Peyer's patch (tissue), 4 donors: ENCODE measurements at places on chromosomes 13 and 19.
A peak's percentile ranks its signal among the peaks of the same experiment; 100 is the strongest.

DNA sequence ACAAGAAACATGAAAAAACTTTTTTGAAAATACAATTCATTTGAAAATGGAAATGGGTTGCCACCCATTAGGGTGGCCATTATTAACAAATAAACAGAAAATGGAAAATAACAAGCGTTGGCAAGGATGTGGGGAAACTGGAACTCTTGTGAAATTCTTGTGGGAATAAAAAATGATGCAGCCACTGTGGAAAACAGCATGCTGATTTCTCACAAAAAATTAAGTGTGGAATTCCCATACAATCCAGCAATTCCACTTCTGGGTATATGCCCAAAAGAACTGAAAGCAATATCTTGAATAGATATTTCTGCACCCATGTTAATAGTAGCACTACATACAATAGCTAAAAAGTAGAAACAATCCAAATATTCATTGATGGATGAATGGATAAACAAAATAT, 165.2 kb downstream of the DCLK1 start:
- no peaks in the 10 kb centered on the region for H3K4me1 ChIP-seq
- DNase-seq: no peak
- no peak overlapping the region for H3K4me3 ChIP-seq
- no peak overlapping the region for H3K27ac ChIP-seq
- no peaks in the 10 kb centered on the region for H3K27me3 ChIP-seq
- H3K36me3 ChIP-seq: no peaks in the 10 kb centered on the region

GRCh38 chr13:27830010-27830409, 37.7 kb downstream of the GSX1 start:
- H3K27ac ChIP-seq: no peak overlapping the region
- H3K27me3 ChIP-seq: peaks cover under 1% of the 10 kb centered on the region
- H3K4me3 ChIP-seq: peak overlapping the region; percentile 33
- no peaks in the 10 kb centered on the region for H3K36me3 ChIP-seq
- DNase-seq: peak; percentile 50

DNA sequence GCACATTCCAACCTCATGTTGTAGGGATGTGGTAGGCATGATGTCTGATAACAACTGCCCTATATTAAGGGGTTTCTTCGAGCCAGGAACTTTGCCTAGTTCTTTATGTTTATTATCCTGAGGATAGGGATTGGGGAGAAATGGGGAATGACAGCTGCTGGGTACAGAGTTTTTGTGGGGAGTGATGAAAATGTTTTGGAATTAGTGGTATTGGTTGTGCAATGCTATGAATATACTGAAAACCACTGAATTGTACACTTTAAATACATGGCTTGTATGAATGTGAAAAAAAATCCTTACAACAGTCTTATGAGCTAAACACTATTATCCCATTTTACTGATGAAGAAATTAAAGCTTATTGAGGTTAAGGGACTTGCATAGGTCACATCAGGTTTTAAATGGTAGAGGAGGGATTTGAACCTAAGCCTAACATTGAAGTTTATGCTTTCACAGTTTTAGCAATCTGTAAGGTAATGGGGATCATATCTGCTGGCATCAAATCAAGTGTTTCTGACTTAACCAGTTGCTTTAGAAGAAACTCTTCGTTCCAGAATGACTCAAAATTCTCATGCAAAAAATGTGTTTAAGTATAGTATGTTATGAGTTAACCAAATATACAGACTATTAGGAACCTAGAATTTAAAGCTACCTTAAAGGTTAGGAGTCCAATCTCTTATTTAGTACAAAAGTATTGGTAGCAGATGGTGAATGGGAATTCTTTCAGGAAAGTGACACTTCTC, 61.4 kb downstream of the ERCC5 start:
- H3K4me3 ChIP-seq: no peak overlapping the region
- H3K4me1 ChIP-seq: no peaks in the 10 kb centered on the region
- no peak overlapping the region for H3K27ac ChIP-seq
- no peaks in the 10 kb centered on the region for H3K36me3 ChIP-seq
- no peaks in the 10 kb centered on the region for H3K27me3 ChIP-seq

GRCh38 chr13:72920097-72920496, 138.2 kb downstream of the PIBF1 start:
- no peak overlapping the region for H3K4me3 ChIP-seq
- no peaks in the 10 kb centered on the region for H3K4me1 ChIP-seq
- DNase-seq: no peak

GRCh38 chr19:514166-514663, 6.9 kb downstream of the TPGS1 start:
- H3K4me3 ChIP-seq: no peak overlapping the region
- DNase-seq: no peak
- H3K27ac ChIP-seq: no peak overlapping the region
- H3K36me3 ChIP-seq: peaks cover 6% of the 10 kb centered on the region
- H3K27me3 ChIP-seq: no peaks in the 10 kb centered on the region

DNA sequence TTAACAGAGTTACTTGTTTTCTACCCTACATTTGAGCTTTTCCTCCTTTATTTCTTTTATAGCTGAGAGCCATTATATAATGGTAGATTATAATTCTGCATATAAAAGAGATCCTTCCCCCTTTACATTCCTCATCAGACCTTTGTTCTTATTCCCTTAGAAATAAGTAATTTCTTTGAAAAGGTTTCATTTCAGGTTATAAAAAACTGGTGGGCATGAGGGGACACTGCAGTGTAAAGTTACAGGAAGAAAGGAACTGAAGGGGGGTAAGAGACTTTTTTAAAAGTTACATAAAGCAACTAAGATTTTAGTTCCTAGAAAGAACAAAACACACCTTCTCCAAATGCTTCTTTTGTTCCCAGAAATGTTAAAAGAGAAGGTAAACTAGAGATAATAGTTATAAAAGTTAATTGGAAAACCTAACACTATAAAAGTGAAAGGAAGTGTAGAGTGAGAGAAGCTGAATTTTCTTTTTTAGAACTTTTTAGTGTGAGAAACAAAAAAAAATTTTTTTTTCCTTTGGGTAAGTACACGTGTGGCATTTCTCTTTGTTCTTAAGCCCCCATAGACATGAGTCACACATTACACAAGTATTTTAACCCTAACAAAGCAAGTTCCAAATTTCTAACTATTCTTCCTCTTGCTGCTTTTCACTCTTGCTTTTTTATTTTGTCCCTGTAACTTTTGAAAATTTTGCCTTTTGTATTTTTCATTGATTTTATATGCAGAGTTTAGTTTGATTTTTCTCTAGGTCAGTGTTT, 106.4 kb upstream of the MLNR start:
- H3K4me3 ChIP-seq: no peak overlapping the region
- no peaks in the 10 kb centered on the region for H3K27me3 ChIP-seq
- H3K36me3 ChIP-seq: no peaks in the 10 kb centered on the region

DNA sequence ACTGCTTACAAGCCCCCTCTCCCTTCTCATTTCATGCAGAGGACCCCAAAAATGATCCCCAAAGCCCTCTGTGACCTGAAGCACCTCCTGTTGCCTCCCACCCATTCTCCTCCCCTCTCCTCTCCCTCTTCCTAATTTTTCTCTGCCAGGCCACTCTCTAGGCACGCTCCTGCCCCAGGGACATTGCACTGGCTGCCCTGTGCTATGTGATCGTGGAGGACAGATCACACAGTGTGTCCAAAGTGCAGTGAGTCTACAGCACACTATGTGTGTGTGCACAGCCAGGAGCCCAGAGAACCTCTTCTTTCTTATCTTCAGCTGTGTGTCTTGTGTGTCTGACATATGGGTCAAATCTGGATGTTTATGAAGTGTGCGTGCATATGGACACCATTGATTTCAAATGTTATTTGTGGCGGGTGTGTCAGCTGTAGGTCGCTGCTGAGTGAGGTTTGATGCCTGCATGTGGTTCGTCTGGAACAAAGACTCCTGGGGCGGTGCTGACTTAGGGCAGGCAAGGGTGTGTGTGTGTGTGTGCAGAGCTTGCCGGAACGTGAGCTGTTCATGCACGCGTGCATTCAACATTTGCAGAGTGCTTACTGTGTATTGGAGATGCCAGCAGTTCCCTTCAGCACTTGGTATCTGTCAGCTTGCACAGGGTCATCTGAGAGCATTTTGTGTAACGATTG, 2.1 kb upstream of the KLHL26 start:
- peaks cover 30% of the 10 kb centered on the region for H3K4me1 ChIP-seq
- no peak overlapping the region for H3K4me3 ChIP-seq
- H3K36me3 ChIP-seq: no peaks in the 10 kb centered on the region

DNA sequence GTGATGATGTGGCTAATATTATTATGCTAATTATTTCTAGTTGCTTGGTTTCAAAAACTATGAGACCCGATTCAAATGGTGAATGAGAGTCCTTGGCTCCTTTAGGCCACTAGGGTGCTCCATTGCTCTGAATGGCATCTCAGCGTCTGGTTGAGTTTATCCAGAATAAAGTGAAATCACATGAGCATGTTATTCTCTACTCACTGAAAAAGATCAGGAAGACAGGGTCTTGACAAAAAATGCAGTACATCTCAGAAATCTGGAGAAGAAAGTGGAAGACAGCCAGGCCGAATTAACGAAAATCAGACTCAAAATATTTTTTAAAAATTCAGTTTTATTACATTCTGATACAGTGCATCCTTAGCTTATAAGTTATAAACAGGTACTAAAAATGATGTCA, 516.2 kb downstream of the MYO16 start:
- H3K27ac ChIP-seq: no peak overlapping the region
- DNase-seq: no peak
- H3K4me1 ChIP-seq: no peaks in the 10 kb centered on the region
- no peaks in the 10 kb centered on the region for H3K27me3 ChIP-seq
- no peaks in the 10 kb centered on the region for H3K36me3 ChIP-seq

GRCh38 chr19:38555200-38555599, 62.6 kb downstream of the MAP4K1 start:
- no peak overlapping the region for H3K27ac ChIP-seq
- no peak for DNase-seq
- H3K4me1 ChIP-seq: no peaks in the 10 kb centered on the region
- no peaks in the 10 kb centered on the region for H3K36me3 ChIP-seq

- no peaks in the 10 kb centered on the region for H3K4me1 ChIP-seq
- H3K36me3 ChIP-seq: no peaks in the 10 kb centered on the region
- H3K27ac ChIP-seq: no peak overlapping the region
- no peaks in the 10 kb centered on the region for H3K27me3 ChIP-seq
Measured at GRCh38 chr19:10207026-10207425, 12.3 kb upstream of the DNMT1 start.

DNA sequence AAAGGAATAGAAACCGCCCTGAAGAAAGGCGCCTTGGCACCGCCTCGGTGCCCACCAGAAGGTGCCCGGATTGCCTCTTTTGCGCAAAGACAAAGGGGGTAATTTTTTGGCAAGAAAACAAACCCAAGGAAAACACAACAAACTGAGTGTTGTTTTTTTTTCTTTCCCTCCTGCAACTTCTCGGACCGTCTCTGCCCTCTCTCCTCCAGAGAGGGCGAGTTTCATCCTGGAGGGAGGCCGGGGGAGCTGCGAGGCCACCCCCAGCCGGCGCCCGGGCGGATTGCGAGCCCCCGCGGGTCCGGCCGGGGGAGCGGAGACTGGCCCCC, 2.3 kb downstream of the ZNF536 start:
- H3K4me3 ChIP-seq: peak overlapping the region; percentile 18
- no peaks in the 10 kb centered on the region for H3K4me1 ChIP-seq
- DNase-seq: no peak
- H3K36me3 ChIP-seq: no peaks in the 10 kb centered on the region
- no peak overlapping the region for H3K27ac ChIP-seq
- no peaks in the 10 kb centered on the region for H3K27me3 ChIP-seq

- H3K36me3 ChIP-seq: no peaks in the 10 kb centered on the region
- H3K4me3 ChIP-seq: no peak overlapping the region
- H3K27ac ChIP-seq: peak overlapping the region; percentile 37
- peaks cover 19% of the 10 kb centered on the region for H3K4me1 ChIP-seq
- H3K27me3 ChIP-seq: no peaks in the 10 kb centered on the region
Measured at GRCh38 chr19:5954293-5954692, 23.6 kb downstream of the RANBP3 start.

DNA sequence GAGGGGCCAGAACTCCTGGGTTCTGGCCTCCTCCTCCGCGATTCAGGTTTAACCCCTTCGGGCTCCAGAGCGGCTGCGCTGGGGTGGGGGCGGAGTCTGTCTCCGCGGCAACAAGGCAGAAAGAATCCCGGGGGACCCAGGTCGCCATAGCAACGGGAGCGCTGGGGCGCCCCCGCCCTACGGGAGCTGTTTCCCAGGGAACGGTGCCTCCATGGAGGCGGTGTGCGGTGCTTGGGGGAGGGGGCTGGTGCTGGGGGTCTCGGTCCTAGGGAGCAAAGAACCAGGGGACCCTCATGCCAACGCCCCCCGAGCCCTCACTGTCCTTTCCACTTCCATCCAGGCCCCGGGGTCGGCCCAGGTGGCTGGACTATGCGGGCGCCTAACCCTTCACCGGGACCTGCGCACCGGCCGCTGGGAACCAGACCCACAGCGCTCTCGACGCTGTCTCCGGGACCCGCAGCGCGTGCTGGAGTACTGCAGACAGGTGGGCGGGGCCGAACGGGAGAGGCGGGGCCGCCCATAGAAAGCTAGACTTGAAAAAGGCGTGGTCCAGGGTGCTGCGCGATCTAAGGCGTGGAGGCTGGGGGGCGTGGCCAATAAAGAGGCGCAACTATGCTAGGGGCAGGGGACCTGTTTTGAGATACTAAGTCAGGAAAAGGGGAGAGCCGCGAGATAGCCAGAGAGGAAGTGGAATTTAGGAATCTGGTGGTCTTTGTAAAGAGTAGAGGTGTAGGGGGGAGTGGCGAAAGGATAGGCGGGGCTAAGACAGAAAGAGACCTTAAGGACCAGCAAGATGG, 1.2 kb downstream of the APLP1 start:
- H3K36me3 ChIP-seq: no peaks in the 10 kb centered on the region
- H3K27ac ChIP-seq: no peak overlapping the region
- peak; percentile 83 for DNase-seq
- H3K27me3 ChIP-seq: no peaks in the 10 kb centered on the region
- H3K4me3 ChIP-seq: peak overlapping the region; percentile 55

GRCh38 chr13:94713561-94714182, 1.3 kb upstream of the SOX21 start:
- no peak for DNase-seq
- H3K4me1 ChIP-seq: peaks cover 11% of the 10 kb centered on the region
- H3K36me3 ChIP-seq: no peaks in the 10 kb centered on the region
- no peak overlapping the region for H3K4me3 ChIP-seq
- H3K27me3 ChIP-seq: peaks cover 39% of the 10 kb centered on the region

- H3K36me3 ChIP-seq: no peaks in the 10 kb centered on the region
- no peak overlapping the region for H3K4me3 ChIP-seq
- no peak overlapping the region for H3K27ac ChIP-seq
- DNase-seq: no peak
Measured at GRCh38 chr13:35349052-35349451, 127.4 kb downstream of the MAB21L1 start.

DNA sequence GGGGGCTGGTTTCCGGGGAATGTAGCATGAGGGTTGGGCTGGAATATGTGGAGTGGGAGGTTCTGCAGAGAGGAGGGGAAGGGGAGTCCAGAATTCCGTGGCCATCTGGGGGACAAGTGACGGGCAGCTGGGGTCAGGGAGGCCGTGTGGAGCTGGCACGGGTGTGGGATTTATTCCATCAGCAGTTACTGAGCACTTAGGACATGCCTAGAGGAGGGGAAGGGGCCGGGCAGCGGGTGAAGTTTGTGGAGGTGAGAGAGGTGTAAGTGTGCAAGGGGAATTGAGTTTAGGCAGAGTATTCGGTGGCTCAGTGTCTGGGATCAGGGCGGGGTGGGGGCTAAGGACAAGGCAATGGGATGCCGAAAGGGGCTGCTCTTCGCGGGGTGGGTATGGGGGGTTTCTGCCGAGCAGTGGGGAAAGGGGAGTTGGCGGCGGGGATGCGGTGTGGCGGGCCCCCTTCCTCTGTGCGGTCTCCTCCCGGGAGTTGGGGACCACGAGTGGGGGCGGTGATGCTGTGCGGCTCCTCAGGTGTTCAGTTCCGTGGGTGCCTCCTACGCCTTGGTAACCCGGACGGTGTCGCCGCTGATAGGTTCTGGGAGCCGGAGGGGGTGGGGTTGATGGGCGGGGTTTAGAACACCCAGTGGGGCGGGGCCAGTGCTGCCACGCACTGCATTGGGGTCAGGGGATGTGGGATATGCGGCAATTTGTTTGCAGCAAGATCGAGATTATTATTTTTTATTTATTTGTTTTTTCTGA, 5.4 kb downstream of the CCDC61 start:
- H3K36me3 ChIP-seq: no peaks in the 10 kb centered on the region
- peak; percentile 83 for DNase-seq
- no peaks in the 10 kb centered on the region for H3K27me3 ChIP-seq
- peaks cover 17% of the 10 kb centered on the region for H3K4me1 ChIP-seq
